Stimulated activated CD4-positive, alpha-beta T cell treated with anti-CD3 and anti-CD28 coated beads, Interleukin-12 subunit alpha, Interleukin-12 subunit beta, amount 100 ng/mL, for 48 hours (primary cell): ENCODE measurements at places on chromosomes 5 and 9.

GRCh38 chr9:127263237-127263636 is 1.3 kb upstream of the GARNL3 start:
- DNase-seq, result no peak

DNA sequence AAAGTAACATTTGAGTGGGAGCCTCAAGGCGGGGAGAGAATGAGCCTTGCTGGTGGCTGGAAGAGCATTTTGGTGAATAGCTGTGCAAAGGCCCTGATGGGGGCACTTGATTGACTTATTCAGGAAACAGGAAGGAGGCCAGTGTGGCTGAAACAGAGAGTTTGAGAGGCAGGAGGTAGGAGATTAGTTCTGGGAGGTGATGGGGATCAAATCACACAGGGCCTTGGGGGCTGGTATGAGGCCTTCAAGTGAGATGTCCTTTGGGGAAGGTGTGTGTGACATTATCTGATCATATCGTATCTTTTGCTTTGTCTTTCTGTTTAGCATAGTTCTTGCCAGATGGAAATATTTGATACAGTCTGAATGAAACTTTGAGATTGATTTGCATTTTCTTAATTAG is 172.3 kb downstream of the TENT4A start:
- DNase-seq, result no peak

DNA sequence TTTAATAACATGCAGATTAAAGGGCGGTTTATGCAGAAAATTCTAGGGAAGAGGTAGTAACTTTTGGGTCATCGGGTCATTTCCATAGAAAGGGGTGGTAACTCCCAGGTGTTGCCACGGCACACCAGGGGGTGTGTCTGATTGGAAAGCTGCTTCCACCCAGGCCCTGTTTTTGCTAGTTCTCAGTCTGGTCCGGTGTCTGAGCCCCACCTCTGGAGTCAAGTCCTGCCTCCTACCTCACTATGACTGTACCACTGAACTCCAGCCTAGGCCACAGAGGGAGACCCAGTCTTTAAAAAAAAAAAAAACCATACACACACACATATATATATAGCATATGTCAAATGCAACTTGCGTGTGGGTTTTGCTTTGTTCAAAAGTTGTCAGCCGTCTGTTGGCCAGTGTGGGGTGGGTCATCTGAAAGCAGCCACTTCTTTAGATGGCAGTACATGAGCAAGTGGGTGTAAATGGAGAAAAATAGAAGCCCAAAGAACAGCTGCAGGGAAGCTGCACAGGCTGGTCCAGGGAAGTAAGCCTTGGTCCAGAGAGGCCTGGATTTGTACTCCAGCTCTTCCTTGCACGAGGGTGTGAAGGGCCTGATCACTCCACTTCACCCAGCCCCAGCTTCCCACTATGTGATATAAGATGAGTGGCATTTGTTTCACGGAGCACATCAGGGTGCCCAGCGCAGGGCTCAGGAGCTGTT is 110.7 kb upstream of the SPRY4 start:
- DNase-seq, result no peak

DNA sequence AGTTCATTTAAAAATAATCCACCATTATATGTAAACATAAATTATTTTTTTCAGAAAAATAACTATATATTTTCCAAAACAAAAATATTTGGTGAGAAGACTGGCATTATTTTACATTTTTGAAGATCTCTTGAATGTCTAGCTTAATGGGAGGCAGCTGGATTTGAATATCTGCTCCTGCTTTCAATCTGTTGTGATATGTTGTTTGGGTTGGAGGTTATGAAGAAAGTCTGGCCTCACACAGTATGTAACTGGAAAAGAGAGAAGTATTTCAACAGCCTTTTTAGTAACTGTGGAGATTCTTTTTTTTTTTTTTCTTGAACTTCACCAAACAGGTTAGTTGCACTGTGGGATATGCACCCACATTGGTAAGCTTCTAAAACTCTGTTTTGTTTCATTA is 84.7 kb upstream of the SLIT3 start:
- DNase-seq, result no peak

DNA sequence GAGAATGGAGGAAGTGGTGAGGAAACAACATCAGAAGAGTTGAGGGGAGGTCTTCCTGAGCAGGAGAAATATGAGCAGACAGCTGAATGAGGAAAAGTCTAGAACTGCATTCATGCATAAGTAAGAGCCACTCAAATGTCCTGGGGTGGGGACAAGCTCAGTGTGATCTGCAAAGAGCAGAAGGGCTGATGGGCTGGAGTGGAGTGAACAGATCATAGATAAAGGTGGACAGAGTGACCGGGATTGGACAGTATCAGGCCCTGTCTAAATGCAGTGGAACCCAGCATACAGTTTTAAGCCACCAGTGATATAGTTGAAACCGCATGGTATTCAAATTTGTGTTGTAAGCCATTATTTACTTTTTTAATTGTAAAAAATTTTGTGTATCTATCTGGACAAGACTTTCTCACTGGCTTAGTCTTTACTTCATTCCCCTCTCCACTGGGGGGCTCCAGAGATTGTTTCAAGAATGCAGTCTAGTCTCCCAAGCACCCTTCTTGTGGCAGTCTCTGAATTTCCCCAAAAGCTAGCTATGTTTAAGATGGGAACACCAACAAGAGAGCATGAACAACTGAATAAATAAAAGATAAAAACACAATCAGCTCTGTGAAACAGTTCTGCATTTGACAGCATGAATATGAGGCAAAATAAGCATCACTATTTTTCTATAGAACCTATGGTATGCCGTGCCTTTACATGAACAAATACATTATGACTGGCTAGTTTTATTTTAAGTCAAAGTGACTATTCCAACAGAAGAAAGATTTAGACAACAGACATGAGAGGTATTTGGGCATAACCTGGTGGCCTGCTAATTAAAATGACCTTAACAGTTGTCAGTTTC is 10.7 kb upstream of the STK32A start:
- no peak for DNase-seq

- no peak for DNase-seq
Measured at GRCh38 chr5:158877124-158877581, 222.6 kb downstream of the EBF1 start.
